ENCODE measurements at places on chromosomes 12 and 14.

DNA sequence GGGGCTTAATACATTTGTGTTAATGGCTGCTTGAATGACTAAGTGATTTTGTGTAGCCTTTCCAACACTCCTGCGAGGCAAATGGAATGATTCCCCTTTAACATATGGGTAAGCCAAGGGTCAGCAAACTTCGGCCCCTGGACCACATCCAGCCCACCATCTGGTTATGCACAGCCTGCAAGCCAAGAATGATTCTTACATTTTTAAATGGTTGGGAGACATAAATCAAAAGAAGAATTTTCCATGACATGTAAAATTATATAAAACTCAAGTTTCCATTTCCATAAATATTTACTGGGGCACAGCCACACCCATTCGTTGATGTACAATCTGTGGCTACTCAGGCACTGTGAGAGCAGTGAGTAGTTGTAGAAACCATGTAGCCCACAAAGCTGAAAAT lies 9.0 kb downstream of the SLC8B1 start:
- no peak for DNase-seq

GRCh38 chr14:91997492-91997891 lies 42.4 kb downstream of the TRIP11 start:
- DNase-seq, result no peak

DNA sequence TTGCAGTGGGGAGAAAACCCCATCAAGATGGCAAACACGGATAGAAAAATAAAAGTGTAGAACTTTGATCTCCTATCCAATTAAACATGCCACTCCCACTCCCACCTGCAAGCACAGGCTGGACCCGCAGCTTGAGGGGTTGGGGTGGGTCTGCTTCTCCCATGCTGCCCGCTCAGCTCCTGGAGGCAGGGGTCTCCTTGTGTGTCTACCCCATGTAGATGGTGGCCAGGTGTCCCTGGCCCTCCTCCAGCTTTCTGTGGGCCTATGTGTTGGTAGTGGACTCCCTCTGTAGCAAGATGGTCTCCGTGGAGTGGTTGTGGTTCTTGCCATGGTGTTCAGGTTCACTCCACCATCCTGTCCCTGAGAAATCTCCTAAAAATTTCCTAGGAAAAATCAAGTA lies 23.5 kb upstream of the FGF23 start:
- DNase-seq, result no peak

DNA sequence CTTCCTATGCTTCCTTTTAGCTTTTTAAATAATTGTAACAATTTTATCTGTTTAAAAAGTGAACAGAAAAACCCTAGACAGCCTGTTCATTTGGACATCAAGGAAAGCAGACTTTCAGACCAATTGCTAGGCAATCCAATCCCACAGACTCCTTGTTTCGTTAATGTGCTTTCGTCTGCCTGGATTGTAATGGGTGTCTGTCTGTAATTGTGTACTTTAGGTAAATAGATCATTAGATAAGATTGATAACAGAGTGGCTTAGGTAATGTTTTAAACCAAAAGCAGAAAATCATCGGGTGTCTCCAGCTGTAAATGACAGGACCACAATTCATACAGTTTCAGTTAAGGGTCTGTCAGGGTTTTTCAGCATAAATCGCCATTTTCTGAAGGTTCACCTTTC lies 19.6 kb downstream of the CCDC60 start:
- DNase-seq, result no peak

GRCh38 chr12:93032758-93033157 lies 103.7 kb upstream of the EEA1 start:
- DNase-seq, result no peak
